Activated CD8-positive, alpha-beta memory T cell treated with anti-CD3 and anti-CD28 coated beads for 4 hours (primary cell): ENCODE measurements at places on chromosomes 7 and 10.

- no peak for DNase-seq
Measured at GRCh38 chr7:66886152-66886551, 34.9 kb upstream of the TMEM248 start.

DNA sequence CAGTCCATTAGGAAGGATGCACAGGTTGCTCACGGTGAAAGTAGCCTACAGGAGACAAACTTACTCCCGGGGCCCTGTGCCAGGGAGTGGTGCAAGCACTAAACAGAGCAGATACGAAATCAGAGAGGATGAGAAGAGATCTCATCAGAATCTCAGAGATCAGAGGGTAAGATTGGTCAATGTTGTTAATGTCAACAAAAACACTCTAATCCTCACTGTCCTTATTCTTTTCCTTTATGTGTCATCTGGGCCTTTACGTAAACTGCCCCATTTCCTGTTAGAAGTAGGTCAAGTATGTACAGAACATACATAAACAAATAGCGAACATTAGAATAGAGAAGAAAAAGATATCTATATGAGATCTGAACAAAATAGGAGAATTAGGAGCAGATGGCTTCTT, 163.1 kb downstream of the PPP1R17 start:
- DNase-seq: no peak

GRCh38 chr7:6640246-6640721, 3.2 kb downstream of the ZNF316 start:
- no peak for DNase-seq

DNA sequence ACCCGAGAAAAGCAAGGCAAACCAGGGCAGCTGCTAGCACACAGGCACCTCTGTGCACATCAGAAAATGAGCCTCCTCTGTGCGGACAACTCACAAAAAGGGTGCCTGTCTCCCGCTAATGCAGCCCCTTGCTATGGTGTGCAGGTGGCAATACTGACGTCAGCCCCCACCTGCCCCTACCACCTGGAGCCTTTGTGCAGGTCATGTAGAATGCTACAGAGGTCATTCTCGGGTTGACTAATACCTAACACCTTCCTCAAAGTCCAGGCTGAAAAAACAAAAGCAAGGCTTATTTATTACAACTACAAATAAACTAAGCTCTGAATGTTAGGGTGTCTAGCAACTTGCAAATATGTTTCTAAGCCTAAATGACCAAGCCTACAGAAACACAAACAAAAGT, 13.9 kb downstream of the PIP4K2A start:
- DNase-seq: no peak

DNA sequence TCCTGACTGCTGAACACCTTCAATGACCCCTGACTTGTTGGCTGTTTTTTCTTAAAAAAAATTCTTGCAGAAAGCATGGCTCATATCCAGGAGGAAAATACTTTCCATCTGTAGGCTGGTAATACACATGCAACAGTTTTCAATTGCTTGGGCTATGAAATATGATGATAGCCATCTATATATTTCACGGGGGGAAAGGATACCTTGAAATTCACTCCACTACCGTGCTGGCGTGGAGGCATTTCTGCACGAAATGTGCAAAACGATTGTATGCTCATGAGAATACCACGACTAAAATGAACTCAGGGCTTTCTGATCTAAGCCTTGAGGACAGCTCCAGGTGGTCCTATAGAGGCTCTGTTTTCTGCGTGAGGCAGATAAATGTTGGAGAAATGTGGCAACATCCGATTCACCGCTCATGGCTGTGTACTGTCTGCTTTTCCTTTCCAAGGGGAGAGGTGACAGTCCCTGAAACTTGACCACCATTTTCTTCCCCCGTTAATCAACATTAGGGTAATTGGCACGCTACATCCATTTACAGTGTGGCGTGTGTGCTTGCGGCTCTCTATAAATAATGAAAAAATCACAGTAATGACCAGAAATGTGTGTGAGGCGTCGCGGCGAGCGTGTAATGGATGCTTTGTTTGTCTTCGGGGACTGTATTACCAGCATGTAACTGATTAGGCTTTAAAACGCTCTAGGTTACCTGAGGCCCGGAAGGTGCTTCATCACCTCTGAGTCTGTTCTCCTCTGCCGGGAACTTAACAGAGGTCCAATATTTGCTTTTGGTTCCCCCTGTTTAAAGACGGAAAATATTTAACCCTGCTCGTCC, 12.8 kb upstream of the CARD11 start:
- no peak for DNase-seq

DNA sequence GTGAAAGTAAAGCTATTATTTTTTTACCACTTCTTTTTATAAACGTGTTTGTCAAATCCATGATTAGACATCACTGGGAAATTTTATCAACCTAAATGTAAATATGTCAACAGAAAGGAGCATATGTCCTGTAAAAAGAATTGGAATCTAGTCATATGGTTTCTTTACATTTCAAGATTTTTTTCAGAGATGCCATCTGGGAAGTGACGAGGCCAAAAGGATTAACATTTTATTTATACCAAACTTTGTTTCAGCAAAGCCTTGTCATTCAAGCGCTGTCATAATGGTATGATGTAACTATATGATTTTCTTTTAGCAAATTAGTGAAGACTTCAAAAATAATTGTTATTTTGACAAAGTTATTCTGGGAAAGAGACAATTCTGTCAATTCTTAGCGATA, 117.3 kb downstream of the SEMA3A start:
- no peak for DNase-seq

- peak; percentile 60 for DNase-seq
Measured at GRCh38 chr7:2508327-2509215, 11.0 kb upstream of the LFNG start.

- no peak for DNase-seq
Measured at GRCh38 chr10:21926358-21926925, 77.1 kb downstream of the DNAJC1 start.

DNA sequence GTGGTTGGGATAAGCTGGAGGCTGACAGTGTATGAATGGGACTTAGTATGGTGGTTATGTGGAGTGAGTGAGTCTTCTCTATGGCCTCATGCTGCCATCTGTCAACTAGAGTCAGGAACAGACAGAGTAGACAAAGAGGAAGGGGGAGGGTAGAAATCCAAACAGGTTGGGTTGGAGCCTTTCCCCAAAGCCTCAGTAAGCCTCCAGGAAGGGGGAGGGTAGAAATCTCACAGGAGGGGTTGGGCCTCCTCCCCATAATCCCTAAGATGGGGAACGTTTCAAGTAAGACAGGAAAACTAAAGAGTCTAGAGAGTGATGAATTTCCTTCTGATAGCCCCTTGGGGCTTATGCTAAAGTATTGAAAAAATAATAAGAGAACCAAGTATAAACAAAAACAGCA, 2.0 kb upstream of the AKR1B15 start:
- no peak for DNase-seq

- DNase-seq: no peak
Measured at GRCh38 chr7:73536479-73536878, 14.4 kb upstream of the BAZ1B start.

DNA sequence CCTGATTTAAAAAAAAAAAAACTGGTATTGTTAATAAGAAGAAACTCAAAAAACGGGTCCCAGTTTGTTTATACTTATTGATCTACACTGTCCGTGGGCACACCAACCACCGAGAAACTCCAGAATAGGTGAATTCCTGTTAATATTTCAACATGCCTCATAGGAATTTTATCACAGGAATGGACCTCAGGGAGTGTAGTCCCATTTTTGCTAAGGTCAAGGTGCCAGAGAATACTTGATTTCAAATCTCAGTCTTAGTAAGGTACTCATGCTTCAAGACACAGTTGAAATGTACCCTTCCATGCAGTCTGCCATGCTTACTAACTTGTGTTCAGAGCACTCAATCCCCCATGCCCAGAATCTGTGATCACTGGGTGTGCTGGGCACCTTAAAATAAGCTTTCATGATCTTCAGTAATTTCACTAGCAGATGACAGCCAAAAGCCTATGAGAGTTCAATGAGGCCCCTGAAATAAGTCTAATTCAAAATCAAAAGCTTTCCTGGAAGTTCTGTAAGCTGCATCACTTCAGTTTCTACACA, 385.7 kb downstream of the TNS3 start:
- no peak for DNase-seq

- DNase-seq: no peak
Measured at GRCh38 chr10:5560142-5560816, 35.5 kb downstream of the CALML3 start.

DNA sequence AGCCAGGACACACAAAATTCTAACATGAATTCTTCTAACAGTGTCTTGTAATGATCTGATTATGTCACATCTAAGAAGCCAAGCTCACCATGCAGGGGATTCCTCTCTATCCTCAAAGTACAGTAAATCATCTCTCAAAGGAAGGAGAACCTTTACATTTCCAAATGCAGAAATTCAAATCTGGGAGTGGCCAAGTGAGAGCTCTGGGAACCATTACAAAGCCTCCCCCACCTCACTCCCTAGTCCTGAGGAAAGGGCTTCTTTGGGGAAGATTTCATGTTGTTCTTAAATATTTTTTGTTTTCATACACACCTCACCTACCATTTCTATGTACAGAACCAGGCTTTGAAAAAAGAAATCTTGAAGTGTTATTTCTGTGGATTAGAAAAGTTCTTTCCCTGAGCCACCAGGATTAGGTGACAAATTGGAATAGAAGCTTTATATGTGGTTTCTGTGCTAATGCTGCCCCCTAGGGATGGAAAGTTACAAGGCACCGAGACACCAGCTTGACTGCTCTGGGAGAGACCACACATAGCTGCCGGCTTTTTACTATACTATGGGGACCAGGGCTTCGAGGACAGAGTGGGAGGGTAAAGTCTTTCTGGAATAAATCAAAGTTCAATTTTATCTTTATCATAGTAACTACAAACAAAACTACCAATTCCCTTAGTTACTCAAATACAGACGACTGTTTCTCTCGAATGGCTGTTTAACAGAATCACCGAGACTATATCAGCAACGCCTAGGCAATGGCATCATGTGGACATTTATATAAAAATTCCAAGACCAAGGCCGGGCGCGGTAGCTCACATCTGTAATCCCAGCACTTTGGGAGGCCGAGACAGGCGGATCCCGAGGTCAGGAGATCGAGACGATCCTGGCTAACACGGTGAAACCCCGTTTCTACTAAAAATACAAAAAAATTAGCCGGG, 116.1 kb downstream of the RNF216 start:
- peak; percentile 35 for DNase-seq

- no peak for DNase-seq
Measured at GRCh38 chr10:3619241-3619640, 165.8 kb downstream of the KLF6 start.

- no peak for DNase-seq
Measured at GRCh38 chr7:30241767-30242166, 42.6 kb upstream of the ZNRF2 start.

GRCh38 chr7:26189697-26190096, 10.8 kb downstream of the HNRNPA2B1 start:
- DNase-seq: no peak

GRCh38 chr7:111240371-111240770, 149.4 kb downstream of the LRRN3 start:
- no peak for DNase-seq

GRCh38 chr10:95716866-95717265, 23.1 kb upstream of the TCTN3 start:
- DNase-seq: no peak
